ENCODE measurements at places on chromosomes 6 and 20.

GRCh38 chr6:46203391-46204177 is 32.8 kb upstream of the ENPP5 start:
- no peak for DNase-seq

DNA sequence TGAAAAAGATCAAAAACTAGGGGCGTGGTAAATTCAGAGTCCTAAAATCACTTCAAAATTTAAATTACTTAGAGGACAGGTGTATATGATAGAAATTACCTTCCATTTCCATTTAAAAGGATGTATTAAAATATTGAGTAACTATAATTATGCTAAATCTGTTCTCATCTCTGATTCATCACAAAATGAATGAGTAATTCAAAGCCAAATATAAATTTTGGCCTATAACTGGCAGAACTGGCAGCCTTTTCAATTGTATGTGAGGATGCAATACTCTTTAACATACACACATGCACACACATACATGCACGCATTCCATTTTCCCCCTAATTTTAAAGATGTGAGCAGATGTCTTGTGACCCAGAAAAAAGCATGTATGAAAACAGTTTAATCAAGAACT is 194.6 kb downstream of the EPM2A start:
- no peak for DNase-seq

GRCh38 chr6:12614456-12614855 is 102.1 kb upstream of the PHACTR1 start:
- DNase-seq, result no peak

GRCh38 chr20:41704896-41705295 is 86.7 kb upstream of the CHD6 start:
- no peak for DNase-seq

DNA sequence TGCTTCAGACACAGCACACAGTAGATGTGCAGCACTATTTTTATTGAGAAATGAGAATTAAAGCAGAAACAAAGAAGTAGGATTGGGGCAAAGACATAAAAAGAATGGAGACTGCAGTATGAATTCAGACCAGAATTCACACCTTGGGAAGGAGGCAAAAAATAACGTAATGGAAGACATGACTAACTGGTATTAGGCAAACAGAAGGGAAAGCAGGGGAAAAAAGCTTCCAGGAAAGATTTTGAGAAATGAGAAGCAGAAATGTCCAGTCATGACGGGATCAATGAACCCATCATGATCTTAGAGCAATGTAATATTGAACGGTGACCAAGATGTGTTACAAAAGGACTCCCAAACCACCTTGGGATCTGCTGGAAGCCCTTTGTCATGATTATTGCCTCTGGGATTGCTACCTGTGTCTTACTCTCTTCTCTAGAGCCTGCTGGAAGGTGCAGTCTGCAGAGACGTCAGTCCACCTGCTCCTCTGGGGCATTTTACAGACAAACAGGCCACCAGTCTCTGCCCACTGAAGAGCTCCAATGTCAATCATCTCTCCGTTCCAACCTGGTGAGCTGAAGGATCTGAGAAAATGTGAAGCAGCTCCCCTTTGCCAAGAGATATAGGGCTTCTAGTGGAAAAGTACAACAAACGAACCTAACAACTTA is 8.7 kb downstream of the NUDT3 start:
- DNase-seq, result no peak

DNA sequence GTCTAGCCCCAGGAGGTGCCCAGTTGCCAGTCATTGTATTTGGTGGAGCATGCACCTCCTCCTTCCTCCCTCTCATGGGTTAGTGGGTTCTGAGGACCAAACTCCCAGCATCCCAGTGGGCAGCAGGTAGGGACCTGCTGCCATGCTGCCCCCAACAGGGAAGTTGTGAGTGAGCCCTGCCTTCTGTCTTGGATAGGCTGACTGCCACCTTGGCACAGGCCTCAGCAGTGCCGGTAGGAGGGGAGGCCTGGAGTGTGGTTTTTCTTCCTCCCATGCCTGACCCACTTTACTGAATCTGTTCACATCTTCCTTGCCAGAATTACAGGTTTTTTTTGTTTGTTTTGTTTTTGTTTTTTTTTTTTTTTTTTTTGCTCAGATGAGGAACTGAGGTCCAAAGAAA is 24.5 kb downstream of the PLCG1 start:
- no peak for DNase-seq

GRCh38 chr6:94559829-94560537 is 1017.4 kb upstream of the MANEA start:
- no peak for DNase-seq

GRCh38 chr20:17624070-17624469 is 54.2 kb downstream of the DSTN start:
- DNase-seq, result no peak

GRCh38 chr6:21634582-21634981 is 41.0 kb downstream of the SOX4 start:
- peak; percentile 4 for DNase-seq

DNA sequence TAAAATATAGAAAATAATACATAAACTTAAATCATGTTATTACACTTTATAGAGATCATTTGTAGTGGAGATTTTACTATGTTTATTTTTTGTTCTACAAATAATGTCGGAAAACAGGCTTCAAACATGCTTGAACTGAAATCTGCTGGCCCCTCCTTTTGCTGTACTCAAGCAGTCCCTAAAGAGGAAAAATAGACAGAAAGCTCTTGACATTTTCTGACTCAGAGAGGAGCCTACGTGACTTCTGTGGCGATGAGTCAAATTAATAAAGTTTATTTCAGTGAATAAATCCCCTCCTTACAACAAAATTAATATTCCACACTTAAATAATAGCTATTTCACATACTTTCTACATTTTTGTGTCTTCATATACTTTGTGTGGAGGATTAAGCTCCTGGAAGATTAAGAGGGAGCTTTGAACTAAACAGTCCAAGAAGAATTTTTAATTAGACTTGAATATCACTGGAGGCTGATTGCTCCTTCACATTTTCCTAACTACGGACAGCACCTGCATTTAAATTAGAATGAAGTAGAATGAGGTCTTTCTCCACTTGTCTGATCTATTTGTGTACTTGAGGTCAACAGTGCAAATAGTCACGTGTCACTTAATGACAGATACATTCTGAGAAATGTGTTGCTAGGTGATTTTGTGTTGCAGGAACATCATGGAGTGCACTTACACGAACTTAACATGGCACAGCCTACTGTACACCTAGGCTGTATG is 1.7 kb upstream of the TREM1 start:
- peak; percentile 99 for DNase-seq

GRCh38 chr6:105199711-105200110 is 19.9 kb upstream of the POPDC3 start:
- DNase-seq, result no peak

DNA sequence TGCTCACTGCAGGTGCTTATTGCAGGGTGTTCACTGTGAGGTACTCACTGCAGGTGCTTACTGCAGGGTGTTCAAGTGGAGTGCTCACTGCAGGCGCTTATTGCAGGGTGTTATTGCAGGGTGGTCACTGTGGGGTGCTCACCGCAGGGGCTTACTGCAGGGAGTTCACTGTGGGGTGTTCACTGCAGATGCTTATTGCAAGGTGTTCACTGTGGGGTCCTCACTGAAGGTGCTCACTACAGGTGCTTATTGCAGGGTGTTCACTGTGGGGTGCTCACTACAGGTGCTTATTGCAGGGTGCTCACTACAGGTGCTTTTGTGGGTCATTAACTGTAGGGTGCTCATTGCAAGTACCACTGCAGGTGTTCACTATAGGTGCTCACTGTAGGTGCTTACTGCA is 20.2 kb downstream of the APMAP start:
- no peak for DNase-seq

DNA sequence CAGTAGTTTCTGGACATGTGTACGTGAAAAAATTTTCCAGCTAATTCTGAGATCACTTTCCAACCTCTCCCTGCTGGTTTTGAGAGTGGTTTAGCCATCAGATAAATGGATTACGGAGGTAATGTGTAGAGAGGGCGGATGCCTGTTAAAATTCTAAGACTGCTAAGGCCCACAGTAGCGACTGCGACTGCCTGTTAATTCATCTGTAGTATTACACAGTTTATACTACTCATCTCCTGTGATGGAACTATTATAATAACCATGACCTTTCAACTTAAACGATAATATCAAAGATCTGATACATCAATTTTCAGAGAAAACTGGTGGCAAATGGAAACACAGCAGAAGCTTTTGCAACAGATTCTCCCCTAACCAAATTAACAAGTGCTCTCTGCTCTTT is 102.3 kb downstream of the IRF4 start:
- DNase-seq, result no peak

- DNase-seq, result peak; percentile 27
Measured at GRCh38 chr20:35575958-35576357, 34.1 kb downstream of the ERGIC3 start.

DNA sequence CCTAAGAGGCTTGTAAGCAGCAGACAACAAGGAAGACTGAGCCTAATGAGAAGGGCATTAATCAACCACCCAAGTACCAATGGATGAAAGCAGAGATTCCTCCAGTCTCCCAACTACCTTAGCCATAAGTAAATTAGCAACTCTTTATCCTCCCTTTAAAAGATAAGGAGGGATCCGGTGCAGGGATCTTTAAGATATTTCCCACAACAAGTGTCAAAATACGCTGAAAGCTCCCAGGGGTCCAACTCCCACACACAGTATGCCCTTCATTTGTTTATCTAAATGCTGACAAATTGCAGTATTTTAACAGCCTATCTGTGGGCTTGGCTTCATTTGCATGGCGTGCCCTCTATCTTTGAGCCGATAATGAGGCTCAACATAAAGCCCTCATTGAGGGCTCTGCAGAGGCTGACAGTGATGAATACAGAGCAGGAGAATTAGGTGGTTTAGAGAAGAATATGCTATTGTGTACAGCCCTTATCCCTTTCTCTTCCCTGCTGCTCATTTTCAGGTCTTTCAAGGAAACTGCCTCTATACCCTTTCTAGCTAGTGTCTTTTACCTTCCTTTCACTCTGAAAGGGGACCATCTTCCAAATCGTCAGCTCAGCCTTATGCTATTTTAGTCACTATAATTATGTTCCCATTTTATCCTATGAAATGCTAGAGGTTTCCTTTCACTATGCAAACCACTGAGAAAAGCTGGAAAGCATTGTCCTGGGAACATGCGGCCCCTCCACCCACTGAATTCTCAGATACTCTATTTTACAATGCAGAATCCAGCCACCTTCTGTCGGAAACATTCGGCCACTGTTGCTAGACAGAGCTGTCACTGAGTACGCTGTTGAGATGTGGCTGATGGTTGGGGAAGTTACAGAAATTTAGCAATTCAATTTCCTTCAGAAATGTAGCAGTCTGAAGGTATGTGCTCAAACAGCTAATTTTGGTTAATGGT is 575.2 kb upstream of the JAG1 start:
- no peak for DNase-seq

GRCh38 chr20:8764344-8764962 is 304.4 kb upstream of the PLCB4 start:
- no peak for DNase-seq

DNA sequence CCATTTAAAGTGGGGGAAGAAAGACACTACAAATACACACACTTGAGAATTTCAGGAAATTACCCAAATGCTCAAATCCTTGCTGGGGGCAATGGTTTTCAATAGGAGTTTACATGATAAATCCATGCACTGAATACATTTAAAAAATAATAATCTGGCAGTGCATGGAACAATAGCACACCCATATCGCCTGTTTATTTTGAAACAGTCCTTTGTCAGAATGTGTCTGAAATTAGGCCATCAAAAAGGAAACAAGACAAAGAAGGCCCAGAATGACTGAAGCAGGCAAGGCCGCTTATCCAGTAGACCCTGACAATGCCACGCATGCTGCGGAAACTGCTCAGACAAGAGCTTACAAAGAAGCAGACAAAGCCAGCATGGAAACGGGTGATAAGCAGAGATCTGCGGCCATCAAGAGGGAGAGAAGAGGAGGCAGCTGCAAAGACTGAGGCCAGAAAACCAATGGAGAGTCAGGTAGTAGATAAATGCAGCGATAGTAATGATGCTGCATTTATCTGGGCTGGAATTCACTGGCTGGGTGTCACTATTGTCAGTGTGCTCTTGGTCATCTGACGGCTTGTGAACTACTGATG is 211.9 kb upstream of the CNR1 start:
- no peak for DNase-seq

GRCh38 chr6:157503018-157503747 is 122.2 kb downstream of the ZDHHC14 start:
- no peak for DNase-seq

DNA sequence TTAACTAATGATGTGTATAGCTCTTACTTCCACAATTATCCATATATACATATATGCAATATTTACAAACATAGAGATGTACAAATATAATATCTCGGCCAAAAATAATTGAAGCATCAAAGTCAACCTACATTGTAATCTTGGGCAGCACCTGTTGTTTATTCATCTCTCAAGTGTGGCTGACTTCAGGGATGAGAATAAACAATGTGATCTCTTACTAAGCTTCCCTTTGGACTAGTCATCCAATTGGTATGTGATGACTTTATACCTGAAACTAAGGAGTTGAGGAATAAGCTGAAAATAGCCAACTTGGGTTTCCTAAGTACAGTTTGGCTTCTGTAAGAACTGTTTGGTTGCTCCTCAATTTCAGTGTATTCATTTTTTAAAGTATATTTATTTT is 256.6 kb downstream of the KHDC1L start:
- peak; percentile 34 for DNase-seq

GRCh38 chr20:21151791-21152190 is 25.9 kb downstream of the KIZ start:
- no peak for DNase-seq

GRCh38 chr20:46206992-46207549 is 89.0 kb downstream of the CD40 start:
- DNase-seq, result no peak

DNA sequence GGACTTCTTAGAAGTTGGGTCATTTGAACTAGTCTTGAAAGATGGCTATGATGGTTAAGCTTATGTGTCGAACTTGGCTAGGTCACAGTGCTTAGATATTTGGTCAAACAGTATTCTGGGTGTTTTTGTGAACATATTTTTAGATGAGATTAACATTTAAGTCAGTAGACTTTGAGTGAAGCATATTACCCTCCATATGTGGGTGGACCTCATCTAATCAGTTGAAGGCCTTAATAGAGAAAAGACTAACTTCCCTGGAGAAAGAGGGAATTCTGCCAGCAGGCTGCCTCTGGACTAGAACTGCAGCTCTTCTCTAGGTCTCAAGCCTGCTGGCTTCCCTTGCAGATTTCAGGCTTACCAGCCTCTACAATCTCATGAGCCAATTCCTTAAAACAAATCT is 76.9 kb downstream of the RCAN2 start:
- DNase-seq, result no peak

DNA sequence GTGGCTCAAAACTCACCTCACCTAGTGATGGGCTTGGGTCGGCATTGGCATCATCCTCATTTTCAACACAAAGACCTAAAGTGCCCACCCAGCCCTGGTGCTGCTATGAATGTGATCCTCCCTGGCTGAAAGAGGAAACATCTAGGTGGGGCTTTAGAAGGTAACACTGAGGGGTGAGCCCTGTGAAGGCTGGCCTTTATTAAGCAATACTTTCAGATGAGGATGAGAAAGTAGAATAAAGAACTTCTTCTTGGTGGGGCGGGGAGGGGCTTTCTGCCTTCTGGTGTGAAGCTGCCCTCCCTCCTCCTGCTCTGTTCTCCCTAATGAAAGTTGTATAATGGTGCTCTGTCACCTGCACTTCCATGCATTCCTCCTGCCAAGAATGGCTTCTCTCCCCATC is 133.0 kb upstream of the TRAF3IP2 start:
- no peak for DNase-seq

Data from DMS153 (cell line).